ENCODE measurements at places on chromosomes 3 and 15. TPM values are rescaled to one million over a fixed set of nuclear protein-coding genes. Genes with fewer than 3 reads are reported as not detected.
A peak's percentile ranks its signal among the peaks of the same experiment; 100 is the strongest.

GRCh38 chr15:87826119-87826747, 430.3 kb downstream of the NTRK3 start:
- DNase-seq, result peak; percentile 95

The MESP1 gene
- not detected for total RNA-seq

DNA sequence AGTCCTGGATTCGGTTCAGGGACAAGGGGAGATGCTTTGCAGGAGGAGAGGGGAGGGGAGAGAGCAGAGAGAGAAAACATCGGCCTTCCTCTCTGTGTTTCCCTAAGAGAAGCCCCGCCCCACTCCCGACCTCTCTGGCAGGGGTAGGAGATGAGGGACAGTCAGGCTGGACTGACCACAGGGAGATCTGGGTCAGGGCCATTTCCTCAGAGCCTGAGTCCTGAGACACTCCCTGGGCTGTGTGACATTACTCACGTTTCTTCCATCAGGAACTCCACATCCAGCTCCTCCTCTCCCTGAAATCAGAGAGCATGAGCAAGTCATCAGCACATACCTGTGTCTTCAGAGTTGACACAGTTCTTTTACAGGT, 9.1 kb downstream of the PLA2G4D start:
- peak; percentile 52 for DNase-seq

GRCh38 chr3:64559588-64559987, 128.2 kb downstream of the ADAMTS9 start:
- no peak for DNase-seq

The EIF3J gene
- 44.7 TPM for total RNA-seq

The ST3GAL6 gene
- 7.3 TPM for total RNA-seq

GRCh38 chr3:134351427-134351826, 22.8 kb downstream of the AMOTL2 start:
- DNase-seq, result no peak

The CCR9 gene
- total RNA-seq, result not detected

- DNase-seq, result no peak
Observed at GRCh38 chr3:169106662-169107061, 556.9 kb downstream of the MECOM start.

Data from endodermal cell (in vitro differentiated cells).